KG1 (cell line): ENCODE measurements at places on chromosomes 7 and 10.

DNA sequence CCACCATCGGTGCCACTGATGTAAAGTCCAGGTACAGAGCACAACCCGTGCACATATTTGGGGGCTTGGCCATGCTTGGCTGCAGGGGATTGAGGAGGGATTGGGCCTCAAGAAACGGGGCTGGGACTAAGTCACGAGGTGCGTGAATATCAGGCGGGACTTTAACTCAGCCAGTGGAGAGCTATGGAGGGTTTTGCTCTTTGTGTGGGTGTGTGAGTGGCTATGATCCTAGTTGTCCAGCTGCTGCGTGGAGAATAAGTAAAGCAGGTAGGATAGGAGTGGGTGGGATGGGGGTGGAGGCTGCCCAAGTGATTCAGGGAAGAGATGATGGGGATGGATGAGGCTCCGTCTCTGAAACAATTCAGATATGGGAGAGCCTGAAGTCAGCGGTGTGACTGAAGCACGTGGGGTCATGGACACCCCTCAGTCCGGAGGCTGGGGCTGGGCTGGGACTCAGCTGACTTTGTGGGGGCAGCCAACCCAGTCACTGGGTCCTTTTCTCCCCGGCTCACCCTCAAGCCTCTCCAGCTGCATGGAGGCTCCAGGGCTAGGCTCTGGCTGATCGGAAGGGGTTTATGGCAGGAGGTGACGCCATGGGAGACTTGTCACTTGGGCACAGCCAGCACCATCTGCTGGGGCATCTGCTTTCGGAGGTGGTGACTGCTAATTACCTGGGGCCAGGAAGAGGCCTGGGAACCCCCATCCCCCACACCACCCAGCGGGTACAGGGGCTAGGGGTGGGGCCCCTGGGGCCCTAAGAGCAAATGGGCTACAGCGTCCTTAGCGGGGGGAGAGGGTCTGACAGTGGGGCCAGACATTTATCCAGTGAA, 1.7 kb upstream of the LFNG start:
- DNase-seq = no peak

DNA sequence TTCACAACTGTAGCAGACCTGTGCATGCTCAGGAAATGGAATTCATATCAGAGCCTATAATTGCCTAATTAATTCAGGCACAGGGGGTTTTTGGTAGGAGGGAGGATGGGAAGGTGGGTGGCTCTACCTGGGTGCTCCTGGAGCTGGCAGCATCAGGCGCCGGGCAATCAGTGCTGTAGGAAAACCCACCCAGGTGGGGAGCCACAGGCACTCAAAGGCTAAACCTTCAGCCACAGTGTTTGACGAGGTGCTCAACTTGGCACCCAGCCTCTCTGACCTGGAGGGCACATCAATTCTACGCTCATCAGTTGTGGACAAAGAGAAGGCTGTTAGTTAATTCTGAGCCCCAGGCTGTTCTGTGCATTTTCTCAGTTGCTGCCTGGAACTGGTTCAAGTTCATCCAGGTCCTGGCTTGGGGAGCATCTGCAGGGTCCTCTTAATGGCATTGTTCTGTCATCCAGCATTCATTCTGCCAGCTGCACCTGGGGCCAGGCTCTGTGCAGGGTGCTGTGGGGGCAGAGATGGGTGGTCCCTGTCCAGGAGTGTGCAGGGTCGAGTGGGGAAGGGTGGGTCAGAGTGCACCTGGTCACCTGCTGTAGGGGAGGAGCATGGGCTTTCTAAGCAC, 54.1 kb upstream of the NPTX2 start:
- no peak for DNase-seq

- DNase-seq = no peak
These were observed 5.4 kb downstream of the FERD3L start for GRCh38 chr7:19139706-19140327.

GRCh38 chr7:71633551-71634008, 501.6 kb downstream of the GALNT17 start:
- DNase-seq = no peak

GRCh38 chr7:151386301-151387160, 23.3 kb downstream of the WDR86 start:
- no peak for DNase-seq

- no peak for DNase-seq
These were observed 19.3 kb downstream of the CACNB2 start for GRCh38 chr10:18159557-18159956.

GRCh38 chr7:91090684-91091083, 173.5 kb upstream of the FZD1 start:
- DNase-seq = no peak

DNA sequence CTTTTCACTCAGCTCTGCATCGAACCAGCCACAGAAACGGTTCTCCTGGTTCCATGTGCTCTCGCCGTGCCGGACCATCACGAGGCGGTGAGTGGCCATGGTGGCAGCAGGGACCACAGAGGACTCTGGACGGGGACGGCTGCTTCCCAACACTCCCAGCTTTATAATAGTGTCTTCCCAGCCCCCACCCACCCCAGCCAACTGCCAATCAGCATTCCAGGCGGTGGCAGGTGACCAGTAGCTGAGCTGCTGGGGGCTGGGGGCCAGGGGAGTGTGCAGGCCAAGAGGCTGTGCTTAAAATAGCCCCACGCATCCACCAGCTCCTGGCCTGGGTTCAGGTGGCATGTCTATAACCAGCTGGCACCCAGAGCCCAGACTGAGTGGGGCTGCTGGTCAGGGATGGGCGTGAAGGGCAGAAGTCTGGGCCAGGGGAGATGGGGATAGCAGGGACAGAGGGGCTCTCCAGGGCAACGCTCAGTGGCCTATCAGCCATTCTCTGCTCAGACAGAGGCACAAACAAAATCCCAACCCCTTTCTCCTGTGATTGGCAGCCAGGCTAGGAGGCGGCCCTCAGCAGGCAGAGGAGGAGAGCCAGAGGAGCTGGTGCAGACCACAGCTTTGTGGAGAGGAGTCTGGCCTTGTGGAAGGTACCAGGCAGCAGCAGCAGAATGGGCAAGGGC, at the start of gene PGAM2:
Gene PGAM2 (minus strand): TSS at position 137 of the 680 bp plus-strand sequence. CDS start 38 bp downstream, at position 99.
- DNase-seq = no peak

DNA sequence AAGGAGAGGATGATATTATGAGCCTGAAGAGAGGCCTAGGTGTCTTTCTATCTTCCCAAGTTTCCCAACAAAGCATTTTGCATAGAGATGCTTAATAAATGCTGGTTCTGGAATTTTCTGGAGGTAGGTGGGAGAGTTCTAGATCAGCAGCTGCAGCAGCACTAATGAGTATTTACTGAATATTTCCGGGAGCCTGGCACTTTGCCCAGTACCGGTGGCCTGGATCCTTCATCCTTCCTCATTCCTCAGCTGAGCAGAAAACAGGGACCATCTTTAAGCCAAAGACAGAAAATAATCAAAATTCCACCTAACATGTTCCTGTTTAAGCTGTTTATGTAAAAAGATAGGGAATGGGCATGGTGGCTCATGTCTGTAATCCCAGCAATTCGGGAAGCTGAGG, 813.2 kb upstream of the AUTS2 start:
- no peak for DNase-seq

DNA sequence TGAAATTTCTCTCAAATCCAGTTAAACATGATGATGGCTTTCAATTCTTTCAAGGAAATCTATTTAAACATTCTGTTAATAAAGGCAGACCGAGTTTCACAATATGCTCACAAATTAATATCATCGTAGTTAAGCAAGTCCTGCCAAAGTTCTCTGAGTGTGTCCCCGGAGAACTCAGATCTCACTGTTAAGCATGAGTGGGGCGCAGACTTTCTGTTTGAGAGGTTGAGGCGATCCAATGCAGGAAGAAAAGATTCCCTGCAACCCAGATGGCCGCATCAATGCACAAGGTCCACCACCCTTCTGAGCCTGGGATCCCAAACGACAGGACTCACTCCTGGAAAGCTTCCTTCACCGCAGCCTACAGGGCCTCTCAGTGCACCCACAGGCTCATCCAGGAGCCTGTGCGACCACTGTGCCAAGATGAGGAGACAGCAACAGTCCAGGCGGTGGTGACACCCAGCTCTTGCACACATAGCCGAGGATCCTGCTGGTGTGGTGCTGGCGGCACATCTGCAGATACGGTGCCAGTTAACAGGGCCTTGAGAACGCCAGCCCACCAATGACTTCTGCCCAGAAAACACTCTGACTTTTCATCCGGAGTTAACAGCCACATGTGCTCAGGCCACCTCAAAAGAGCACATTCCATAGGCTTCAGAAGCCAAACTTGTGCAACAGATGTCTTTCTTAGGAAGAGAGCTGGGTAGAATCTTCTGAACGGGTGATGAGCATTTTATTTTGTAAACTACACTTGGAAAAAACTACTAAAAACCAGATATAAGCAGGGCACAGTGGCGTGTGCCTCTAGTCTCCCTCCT, 102.1 kb downstream of the ZRANB1 start:
- no peak for DNase-seq

DNA sequence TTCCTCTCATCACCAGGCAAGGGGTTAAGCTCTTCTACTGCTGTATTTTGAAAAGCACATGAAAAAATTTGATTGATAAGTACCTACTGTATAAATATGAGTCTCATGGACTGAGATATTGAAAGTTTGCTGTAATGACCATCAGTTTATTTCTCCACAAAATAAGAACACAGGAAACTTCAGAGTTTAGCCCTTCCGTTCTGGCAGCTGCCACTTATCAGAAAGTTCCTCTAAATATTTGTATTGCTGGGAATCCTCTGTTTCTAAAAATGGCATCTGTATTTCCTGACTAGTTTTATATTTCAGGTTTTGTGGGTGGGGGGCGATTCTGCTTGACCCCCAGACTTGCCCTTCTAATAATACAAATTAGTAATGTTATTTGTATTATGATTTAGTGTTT, 92.0 kb downstream of the LYZL2 start:
- no peak for DNase-seq

DNA sequence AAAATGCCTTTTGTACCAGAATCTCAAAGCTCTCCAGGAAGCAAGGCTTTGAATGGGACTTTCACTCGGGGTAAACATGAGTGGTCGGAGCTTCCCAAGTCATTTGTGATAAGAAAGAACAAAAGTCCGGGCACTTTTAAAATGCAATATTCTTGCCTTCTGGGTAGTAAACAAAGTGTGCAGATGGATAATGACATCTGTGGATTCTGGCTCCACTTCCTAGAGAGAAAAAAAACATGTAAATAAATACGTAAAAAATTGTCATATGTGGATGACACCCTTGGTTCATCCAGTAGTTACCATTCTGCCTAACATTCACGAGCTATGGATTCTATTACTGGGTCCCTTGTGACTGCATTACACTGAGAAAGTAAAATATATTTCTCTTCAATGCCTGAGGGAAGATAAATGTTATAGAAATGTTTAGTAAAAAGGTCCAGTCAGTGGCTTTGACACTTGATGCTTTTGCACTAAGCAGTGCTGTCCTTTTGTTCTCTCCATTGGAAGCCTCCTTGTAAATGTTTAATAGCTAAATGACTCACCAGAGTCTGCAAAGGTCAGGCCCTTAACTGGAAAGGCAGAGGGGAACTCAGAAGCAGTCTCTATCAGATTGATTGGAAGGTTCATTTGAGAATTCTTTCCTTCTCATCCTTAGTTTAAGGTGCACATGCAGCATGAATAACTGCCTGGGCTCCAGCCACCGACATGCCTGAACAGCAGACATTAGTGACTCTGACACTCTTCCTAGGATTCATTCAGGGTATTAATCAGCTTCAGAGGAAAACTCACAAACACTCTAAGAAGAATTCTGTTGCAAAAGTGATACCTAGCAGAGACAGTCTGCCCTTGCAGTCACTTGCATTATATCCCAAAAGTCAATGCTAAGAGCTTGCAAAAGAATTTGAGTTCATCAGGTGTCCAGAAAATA, 11.7 kb upstream of the EDRF1 start:
- no peak for DNase-seq

GRCh38 chr7:80018941-80019808, 115.5 kb upstream of the GNAI1 start:
- no peak for DNase-seq

DNA sequence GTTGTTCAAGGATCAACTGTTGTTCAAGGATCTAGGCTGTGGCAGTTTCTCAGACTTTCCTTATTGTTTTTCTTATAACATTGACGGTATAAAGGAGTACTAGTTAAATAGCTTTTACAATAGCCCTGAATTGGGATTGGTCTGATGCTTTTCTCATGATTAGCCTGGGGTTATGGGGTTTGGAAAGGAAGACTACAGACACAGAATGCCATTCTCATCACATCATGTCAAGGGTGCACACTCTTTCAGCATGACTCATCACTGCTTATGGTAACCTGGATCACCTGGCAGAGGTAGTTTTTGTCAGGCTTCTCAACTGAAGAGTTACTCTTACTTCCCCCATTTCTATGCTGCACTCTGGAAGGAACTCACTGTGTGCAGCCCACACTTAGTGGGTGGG, 194.2 kb upstream of the NPSR1 start:
- DNase-seq = no peak

DNA sequence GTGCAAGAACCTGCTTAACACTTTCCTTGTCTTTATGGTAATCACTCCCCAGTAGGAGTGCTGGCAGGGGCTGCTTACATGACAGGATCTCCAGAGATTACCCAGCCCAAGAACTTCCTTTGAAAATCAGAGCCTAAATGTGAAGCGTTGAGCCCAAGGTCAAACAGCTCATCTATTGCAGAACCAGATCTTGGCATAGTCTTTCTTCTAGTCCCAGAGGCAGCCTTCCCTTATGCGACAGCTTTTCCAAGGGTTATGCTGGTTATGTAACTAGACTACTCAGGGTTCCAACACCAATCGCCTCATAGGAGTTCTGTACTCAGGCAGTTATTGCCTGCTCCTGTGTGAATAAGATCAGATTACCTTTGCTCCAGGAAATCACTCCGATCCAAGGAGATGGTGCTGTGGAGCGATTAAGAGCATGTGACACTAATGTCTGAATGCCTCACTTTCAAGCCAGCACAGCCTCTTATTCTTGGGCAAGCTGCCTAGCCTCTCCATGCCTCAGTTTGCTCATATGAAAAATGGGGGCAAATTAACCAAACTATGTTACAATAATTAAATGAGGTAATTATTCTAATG, 8.4 kb upstream of the LGI1 start:
- DNase-seq = no peak

- DNase-seq = no peak
These were observed 418.9 kb downstream of the DGKB start for GRCh38 chr7:14483663-14484062.

- no peak for DNase-seq
These were observed 159.3 kb downstream of the SH3PXD2A start for GRCh38 chr10:103696094-103696410.

DNA sequence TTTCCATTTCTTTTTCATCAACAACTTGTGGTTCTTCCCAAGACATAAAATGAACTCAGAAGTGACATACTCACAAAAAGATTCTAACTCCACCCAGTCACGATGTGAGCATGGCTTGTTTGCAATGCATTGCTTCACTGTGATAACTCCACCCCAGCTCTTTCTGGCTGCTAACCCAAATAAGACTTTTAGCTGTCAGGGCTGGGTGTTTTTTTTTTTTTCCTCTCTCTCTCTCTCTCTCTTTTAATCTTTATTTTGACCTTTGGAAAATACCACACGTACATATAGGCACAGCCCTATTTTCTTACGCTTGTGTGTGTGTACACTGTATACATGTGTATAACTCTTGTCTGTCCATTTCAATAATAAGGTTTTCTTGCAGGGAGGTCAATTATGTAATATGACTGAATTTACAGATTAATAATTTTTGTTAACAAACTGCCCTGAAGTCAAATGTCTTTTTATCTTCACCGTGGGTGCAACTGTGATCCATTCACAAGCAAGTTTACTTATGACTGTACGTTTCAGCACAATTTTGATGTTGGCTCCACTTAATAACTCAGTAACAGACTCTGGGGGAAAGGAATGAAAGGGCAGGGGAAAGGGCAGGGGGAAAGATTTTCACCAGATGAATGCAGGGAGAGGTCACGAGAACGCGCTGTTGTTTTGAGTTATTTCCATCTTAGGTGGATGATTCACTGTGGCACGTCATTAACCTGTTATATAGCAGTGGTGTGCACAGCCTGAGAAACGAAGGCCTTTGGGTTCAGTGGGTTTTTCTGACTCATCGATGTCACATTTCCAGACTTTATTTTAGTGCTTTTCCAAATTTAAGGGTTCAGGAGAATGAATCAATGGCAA, 49.1 kb downstream of the APBB1IP start:
- DNase-seq = no peak
